ENCODE measurements at places on chromosomes 13 and 19.

- no peak for DNase-seq
Measured at GRCh38 chr19:39517432-39517831, 2.5 kb downstream of the SELENOV start.

DNA sequence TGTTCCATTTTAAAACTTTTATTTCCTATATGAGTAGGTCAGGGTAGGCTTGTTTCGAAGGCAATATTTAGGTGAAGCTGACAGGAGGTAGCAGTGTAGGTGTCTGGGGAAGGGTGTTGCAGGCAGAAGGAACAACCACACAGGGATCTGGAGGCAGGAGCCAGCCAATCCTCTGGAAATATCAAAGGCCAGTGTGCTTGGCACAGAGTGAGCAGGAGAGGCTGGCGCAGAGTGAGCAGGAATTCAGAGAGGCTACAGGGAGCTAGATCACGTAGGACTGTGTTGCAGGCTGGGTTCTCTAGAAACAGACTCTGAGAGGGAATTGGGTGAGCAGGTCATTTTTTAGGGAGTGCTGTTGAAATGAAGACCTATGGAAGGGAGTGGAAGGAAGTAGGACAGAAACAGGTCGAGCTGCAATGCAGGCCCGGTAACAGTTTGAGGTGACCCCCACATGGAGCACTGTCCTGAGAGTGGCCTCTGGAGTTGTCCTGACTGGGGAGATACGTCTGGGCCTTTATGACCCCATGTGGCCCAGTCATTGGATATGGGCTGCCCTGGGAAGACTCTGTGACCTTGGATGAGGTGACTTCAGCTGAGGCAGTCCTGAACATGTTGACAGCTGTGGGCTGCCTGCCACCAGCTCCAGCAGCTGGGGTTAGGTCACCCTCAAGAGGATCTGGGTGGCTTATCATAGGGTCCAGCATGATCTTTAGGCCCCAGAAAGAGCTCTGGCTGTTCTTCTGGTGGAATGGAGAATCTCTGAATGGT, 51.7 kb downstream of the ERCC5 start:
- DNase-seq = no peak

- DNase-seq = no peak
Measured at GRCh38 chr13:100951016-100951415, 276.4 kb upstream of the TMTC4 start.

- DNase-seq = no peak
Measured at GRCh38 chr13:111927181-111927540, 139.8 kb upstream of the SOX1 start.

GRCh38 chr19:31940396-31940795, 405.0 kb upstream of the ZNF507 start:
- DNase-seq = no peak

DNA sequence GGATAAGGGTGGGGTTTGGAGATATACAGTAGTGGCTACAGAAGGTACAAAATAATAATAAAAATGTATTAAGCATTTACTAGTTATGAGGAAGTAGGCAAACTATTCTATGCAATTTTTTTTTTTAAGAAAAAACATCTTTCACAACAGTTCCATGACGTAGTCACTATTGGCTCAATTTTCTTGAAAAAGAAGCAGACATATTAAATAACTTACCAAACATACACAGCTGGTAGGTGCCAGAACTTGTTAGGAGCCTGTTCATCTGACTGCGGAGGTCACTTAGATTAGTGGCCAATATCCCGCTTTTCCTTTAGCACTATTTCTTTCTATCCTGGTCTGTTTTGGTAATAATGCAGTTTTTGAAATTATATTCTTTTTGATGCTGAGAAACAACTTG, 593.5 kb downstream of the KCTD12 start:
- DNase-seq = no peak

- DNase-seq = no peak
Measured at GRCh38 chr19:32406161-32407003, 812 bp downstream of the DPY19L3 start.

GRCh38 chr13:26061947-26062346, 10.1 kb upstream of the SHISA2 start:
- no peak for DNase-seq

- DNase-seq = no peak
Measured at GRCh38 chr13:108787700-108788414, 158.4 kb downstream of the MYO16 start.

DNA sequence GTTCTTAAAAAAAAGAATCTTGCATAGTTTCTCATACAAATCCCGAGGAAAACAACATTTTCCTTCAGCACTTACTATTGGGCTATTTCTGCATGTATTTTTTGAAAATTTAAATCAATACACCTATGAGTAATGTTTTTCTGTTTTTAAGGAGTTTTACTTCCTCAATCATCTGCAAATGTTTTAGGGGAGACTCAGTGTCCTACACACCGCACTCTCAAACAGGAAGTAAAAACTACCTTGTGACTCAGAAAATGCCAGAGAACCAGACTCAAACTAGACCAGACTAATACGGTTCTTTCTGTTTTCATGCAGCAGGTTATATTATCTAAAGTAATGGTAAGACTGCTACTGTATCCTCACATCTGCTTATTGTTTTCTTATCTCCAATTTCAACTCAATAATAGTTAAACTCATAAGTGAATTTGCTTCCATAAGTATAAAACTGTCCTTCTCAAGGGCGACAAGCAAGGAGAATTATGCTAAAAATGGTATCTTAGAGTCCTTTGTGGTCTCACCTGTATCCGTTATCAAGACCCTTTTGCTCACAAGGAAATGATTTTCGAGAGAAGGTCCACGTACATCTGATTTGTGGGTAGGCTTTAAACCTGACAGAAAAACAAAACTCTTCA, 52.5 kb downstream of the FLT3 start:
- DNase-seq = peak; percentile 49

- no peak for DNase-seq
Measured at GRCh38 chr13:35675651-35676050, 199.2 kb upstream of the MAB21L1 start.

GRCh38 chr19:57202160-57202559, 10.9 kb downstream of the ZNF264 start:
- no peak for DNase-seq

DNA sequence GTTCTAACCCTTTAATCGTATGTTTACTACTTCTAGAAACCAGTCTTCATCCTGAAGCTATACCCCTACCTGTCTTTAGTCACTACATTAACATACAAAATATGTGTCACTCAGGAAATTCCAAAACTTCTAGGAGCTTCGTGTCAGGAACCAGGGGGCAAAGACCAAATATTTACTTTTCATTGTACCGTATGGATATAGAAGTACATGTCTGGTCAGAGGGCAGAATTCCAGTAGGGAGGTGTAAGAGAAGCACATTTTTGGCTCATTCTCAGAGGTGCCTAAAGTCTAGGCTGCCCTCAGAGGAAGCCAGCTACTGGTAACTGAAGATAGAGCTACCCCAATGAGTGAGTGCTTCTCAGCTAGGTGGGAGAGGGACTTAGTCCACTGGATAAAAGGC, 320.7 kb downstream of the DIAPH3 start:
- DNase-seq = no peak

- no peak for DNase-seq
Measured at GRCh38 chr19:39746836-39747529, 9.2 kb upstream of the CLC start.

DNA sequence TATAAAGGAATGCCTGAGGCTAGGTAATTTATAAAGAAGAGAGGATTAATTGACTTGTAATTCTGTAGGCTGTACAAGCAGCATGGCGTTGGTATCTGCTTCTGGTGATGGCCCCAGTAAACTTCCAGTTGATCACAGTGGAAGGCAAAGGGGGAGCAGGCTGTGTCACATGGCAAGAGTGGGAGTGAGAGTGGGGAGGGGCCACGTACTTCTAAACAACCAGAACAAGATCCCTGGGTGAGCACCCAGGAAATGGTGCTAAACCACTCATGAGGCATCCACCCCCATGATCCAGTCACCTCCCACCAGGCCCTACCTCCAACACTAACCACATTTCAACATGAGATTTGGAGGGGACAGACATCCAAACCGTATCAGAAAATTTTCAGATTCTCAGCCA, 3.0 kb upstream of the RNF113B start:
- DNase-seq = no peak

GRCh38 chr19:1826557-1827521, 14.8 kb upstream of the ATP8B3 start:
- DNase-seq = no peak

- no peak for DNase-seq
Measured at GRCh38 chr19:42613666-42614065, 18.9 kb upstream of the CEACAM8 start.

DNA sequence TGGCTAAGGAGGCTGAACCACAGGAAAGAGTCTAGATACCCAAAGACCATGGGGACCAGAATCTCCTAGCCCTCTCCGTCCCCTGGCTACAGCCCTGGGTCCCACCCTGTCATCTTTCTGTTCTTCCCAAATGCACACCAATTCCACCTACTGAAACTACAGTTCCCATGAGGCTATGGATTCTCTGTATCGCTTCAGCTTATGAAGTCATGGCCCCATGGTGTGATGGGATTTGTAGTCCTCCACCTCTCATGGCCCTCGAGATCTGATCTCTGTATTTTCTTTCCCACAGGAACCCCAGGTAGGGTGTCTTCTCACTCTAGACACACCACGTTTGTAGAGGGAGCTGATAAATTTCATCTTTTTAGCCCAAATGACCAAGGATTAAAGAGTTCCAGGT, 11.8 kb downstream of the PTPRH start:
- DNase-seq = no peak

DNA sequence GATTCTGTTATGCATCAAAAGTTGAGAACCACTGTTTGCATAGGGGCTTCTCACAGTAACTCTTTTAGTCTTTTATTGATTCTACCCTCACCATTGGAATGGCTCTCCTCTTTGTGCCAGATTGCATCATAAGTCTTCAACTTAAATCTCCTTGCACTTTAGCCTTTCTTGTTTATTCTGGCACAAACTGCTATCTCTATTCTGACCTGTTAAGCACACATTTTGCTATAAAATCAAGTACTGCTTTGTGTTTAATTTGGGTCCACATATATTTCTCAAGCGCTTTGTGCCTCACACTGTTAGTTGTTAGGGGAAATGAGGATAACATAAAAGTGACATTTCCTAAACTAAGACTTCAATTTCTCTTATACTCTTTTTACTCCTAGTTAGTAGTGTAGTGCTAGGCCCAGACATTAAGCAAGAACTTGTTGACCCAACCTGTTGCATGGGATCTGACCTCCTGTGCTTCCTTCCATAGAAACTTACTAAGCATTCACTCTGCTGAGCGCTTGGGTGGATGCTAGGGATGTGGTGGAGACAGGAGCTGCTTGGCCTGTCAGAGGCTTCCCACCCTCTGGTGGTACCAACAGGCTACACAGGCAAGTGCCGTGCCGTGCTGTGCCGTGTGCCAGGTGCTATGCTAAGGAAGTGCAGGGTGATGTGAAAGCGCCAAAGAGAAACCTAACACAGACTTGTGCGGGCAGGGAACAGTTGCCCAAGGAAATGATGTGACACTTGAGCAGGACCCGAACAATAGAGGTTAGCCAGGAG, 1.2 kb downstream of the UTP14C start:
- DNase-seq = no peak

- DNase-seq = no peak
Measured at GRCh38 chr19:8601796-8602195, 8.7 kb downstream of the ADAMTS10 start.

- DNase-seq = no peak
Measured at GRCh38 chr13:96089749-96090239, at the start of gene HS6ST3. Gene HS6ST3 (plus strand): TSS chr13:96090107.

- no peak for DNase-seq
Measured at GRCh38 chr19:3770136-3770999, 1.7 kb downstream of the RAX2 start.

GRCh38 chr19:42032431-42032830, 37.6 kb downstream of the GRIK5 start:
- peak; percentile 58 for DNase-seq

DNA sequence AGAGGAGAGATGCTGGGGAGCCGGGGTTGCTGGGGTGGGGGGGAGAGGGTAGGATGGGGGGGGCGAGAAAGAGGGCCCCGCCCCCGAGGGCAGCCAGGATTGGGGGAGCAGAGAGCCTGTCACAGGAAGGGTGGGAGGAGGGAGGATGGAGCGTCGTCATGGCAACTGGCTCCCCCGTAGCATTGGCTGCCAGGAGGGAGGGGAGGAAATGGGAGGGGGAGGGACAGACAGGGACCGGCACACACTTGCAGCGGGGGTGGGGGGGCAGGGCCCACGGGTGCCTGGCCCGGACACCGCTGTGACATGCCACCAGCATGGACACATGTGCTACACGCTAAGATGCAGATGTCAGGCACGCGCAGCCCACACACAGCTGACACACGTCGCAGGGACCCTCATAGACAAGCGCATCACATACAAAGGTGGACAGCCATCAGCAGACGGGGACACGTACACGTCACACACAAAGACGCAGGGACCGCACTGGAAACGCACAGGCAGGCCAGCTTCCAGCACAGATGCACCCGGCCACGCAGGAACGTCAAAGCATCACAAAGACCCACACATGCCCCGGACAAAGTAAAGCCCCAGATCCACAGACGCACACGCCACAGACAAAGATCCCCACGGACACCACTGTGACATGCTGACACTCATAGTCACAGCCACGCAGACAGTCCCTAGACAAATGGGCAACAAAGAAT, at the start of gene LMTK3:
Gene LMTK3, minus strand, starts transcription at position 36 of the 704 bp plus-strand sequence. CDS start 259 bp downstream, outside the sequence.
- DNase-seq = no peak

GRCh38 chr13:37701306-37701705, 102.7 kb upstream of the POSTN start:
- no peak for DNase-seq

- peak; percentile 7 for DNase-seq
Measured at GRCh38 chr13:30796132-30796572, 60.8 kb downstream of the ALOX5AP start.

GRCh38 chr13:47232516-47232915, 335.7 kb upstream of the HTR2A start:
- no peak for DNase-seq

DNA sequence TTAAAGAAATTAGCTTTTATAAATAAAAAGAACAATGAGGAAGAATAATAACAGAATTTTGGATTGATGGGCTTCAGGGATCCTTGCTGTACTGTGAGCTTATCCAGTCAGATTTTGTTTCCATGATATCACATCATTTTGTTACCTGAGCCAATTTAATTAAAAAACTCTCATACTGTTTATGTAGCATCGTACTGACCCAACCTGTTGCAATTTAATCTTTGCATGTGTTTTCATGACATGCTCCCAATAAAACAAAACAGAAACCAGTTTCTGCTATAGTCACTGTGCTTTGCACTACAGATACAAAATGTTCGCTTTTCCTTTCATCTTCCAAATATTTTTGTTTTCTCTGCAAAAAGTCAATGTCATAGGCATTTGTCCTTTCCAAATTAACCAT, 109.7 kb upstream of the RNF113B start:
- no peak for DNase-seq

- peak; percentile 16 for DNase-seq
Measured at GRCh38 chr19:49271080-49271753, 53.8 kb downstream of the SLC6A16 start.

- DNase-seq = peak; percentile 85
Measured at GRCh38 chr19:1252821-1253513, 4.6 kb downstream of the MIDN start.

GRCh38 chr13:111923991-111924677, 142.8 kb upstream of the SOX1 start:
- DNase-seq = no peak

- DNase-seq = no peak
Measured at GRCh38 chr13:91470084-91470621, 71.7 kb downstream of the GPC5 start.

GRCh38 chr13:110411688-110412059, 104.6 kb downstream of the COL4A2 start:
- no peak for DNase-seq

- DNase-seq = no peak
Measured at GRCh38 chr13:111211789-111212516, 96.8 kb downstream of the ARHGEF7 start.

GRCh38 chr19:50975766-50976165, 6.4 kb upstream of the KLK6 start:
- DNase-seq = peak; percentile 88

GRCh38 chr13:25872481-25873241, 179.2 kb downstream of the SHISA2 start:
- DNase-seq = no peak
